Ecto neural progenitor cell (in vitro differentiated cells): ENCODE measurements at places on chromosomes 6 and 20.

GRCh38 chr6:3755637-3756545 is 4.4 kb upstream of the PXDC1 start:
- no peak for DNase-seq

DNA sequence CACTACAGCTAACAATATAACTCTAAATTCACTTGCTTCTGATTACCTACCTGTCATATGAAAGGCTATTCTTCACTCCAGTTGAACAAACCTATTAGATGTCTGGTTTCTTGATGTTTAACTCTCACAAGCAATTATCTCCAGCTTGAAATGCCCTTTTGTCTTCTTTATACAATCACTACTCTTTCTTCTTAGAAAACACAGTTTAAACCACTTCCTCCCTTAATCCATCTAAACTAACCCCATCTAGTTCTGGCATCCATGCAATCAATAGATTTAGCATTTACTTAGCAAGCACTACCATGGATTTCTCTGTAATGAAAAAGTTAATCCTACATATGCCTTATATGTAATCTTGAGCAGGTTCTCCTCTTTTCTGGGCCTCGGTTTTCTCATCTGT is 127.3 kb downstream of the ATXN1 start:
- no peak for DNase-seq

DNA sequence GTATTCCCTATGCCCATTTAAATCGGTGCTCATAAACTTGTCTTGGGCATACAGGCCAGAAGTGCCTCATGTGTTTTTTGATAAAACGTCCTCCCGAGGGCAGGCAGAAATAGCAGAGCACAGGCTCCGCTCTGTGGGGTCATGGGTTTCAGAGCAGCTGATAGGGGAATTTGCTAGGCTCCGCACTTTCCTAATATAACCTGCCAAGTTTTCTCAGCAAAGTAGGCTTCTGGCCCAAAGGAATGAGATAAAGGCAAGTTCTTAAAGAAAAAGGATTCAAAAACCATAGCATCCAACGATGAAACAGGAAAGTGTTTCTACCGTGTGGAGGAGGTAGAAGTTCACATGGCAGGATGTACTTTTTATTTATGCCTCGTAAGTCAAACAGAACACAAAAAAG is 69.8 kb upstream of the RALGAPA2 start:
- no peak for DNase-seq

- no peak for DNase-seq
Measured at GRCh38 chr6:53616450-53617357, 48.9 kb downstream of the KLHL31 start.

GRCh38 chr6:67630146-67630545 is 1004.9 kb upstream of the ADGRB3 start:
- DNase-seq: no peak

- DNase-seq: no peak
Measured at GRCh38 chr6:52161689-52162438, 24.3 kb upstream of the IL17A start.

GRCh38 chr6:4599924-4600323 is 176.3 kb upstream of the CDYL start:
- DNase-seq: no peak

DNA sequence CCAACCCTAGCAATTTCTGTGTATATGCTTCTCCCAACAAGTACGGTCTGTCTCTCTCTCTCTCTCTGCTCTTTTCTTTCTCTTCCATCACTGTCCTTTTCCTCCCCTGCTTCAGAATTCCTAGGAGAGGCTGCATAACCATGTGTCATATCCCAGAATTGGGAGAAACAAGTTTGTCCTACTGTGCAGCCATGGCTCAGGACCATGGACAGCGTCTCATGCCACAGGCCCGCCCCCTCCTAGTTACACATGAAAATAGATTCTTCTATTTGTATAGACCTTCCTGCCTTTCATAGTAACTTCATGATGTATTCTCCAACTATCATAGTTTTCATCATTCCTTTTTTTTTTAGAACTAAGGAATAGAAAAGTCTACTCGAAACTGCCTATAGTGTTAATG is 98.0 kb downstream of the FNDC1 start:
- peak; percentile 62 for DNase-seq

DNA sequence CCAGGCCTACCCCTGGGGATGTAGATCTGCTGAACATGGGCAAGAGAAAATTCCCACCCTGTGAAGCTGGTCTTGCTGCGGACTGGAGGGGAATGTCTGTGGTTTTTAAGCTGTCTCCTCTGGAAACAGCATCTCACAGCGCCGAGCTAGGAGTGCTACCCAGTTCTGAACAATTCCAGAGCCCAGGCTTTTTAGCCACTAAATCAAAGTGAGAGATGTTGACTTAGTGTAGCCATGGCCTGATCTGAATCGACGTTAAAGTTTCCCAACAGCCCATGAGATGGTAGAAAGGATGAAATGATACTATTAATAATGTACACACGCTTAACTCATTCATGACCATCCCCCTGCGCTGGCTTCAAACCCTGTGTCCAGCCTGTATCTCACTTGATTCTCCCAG is 63.7 kb downstream of the KCNB1 start:
- DNase-seq: no peak

GRCh38 chr6:155093430-155093829 is 98.3 kb downstream of the TIAM2 start:
- no peak for DNase-seq

- DNase-seq: no peak
Measured at GRCh38 chr6:26331218-26332073, 33.6 kb upstream of the BTN3A2 start.

DNA sequence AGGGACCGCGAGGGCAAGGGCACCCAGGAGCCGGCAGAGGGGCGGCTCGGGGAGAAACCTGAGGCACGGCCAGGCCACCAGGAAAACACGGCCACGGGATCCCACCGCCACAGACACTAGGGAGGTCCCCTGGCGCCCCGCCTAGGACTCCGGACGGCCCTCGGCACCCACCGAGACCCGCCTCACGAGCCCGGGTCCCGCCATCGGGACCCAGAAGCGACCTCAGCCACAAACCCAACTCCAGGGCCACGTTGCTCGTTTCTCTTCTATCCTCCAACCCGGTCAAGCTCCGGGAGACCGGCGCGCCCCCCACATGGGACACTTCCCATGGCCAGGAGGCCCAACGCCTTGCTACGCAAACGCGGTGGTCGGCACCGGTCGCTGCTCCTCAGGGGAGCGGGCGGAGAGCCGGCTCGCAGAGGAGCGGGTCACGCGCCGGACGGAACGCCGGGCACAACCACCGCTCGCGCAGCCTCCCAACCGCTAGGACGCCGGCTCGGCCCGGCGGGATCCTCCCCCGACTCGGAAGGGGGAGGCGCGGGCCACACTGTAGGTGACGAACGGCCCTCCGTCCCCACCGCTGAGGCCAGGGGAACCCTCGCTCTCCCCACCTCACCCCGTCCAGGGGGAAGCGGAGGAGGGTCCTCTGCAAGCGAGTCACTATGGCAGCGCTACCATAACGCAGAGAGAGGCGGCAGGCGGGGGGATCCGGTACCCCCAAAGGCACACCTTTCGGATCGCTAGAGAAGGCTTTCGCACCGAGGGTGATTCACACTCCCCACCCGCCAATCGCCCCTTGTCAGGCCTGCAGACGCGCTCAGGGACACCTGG is 1514.1 kb upstream of the DEFB115 start:
- no peak for DNase-seq

DNA sequence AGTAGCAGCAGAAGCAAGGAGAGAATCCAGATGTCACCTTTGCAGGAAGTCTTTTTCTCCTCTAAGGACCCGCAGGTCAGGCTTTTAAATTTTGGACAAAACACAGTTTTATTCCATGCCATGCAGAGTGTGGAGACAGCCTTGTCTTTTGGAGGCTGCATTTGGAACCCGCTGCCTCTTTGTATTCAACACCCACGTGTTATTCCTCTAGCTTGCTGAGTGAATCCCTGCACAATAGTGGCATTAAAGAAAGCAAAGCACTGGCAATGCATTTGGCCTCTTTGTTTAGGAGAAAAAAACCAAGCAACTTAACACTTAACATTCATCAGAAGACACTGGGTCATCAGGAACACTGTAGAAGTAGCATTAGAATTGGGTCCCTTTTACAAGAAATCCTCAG is 43.5 kb downstream of the TFAP2B start:
- DNase-seq: no peak

DNA sequence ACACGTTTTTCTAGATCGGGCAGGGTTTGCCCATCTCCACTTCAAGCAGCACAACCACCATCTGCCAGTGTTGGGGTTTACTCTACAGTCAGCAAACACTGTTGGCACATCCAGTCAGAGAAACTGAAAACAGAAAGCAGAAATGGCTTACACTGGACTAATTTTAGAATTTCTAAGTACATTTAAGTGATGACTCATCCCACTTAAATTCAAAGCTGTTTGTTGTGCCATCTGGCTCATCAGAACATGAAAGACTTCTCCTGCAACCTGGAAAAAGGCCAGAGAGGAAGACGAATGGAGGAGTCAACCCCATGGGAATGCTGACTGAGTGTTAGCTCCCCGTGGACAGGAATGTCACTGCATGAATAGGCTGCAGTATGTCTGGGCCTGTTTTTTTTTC is 21.8 kb downstream of the FAM209B start:
- no peak for DNase-seq

- DNase-seq: no peak
Measured at GRCh38 chr20:4076671-4077070, 61.3 kb upstream of the RNF24 start.

DNA sequence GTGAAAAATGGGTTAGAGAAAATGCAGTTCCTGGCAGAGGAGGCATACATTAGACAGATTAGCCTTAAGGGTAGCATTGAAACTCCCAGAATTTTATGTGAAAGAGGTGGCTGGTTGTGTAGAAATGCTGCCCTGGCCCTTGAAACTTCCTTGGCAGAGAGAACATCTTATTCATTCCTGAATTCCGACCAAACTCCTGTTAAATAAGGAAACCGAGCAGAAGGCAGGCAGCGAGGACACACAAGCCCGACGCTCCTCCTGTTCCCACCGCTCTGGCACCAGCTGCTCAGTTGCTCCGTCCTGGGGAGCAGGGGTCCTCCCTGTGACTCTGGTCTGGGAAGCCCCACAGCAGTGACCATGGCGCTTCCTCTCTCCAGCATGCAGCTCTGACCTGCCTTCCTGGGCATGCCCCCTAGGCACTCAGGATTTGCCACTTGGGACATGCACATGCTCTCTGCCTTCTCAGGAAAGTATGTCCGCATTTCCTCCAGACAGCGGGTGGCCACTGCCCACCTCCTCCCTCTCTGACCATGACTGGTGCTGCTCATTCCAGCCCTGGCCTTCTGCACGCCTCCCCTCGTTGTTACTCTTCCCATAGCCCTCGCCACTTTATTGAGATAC is 35.2 kb upstream of the CLDN20 start:
- no peak for DNase-seq

- no peak for DNase-seq
Measured at GRCh38 chr6:140228491-140228890, 854.0 kb upstream of the CITED2 start.

DNA sequence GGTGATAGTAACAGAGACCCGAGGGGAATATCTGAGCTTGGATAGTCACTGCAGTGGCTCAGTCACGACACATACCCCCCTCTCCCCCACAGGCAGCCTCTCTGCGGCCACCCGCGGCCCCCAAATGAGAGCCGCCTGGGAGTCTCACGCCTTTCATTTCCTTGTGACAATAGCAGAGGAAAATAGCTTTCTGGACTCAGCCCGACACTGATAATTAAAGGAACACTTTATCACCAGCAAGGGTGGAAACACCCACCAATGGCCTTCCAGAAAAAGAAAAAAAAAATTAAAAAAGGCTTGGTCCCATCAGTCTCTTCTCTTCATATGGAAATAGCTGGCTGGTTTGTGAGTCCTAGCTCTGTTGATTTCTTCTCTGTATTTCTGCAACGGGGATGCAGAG is 35.1 kb upstream of the KCNG1 start:
- no peak for DNase-seq

DNA sequence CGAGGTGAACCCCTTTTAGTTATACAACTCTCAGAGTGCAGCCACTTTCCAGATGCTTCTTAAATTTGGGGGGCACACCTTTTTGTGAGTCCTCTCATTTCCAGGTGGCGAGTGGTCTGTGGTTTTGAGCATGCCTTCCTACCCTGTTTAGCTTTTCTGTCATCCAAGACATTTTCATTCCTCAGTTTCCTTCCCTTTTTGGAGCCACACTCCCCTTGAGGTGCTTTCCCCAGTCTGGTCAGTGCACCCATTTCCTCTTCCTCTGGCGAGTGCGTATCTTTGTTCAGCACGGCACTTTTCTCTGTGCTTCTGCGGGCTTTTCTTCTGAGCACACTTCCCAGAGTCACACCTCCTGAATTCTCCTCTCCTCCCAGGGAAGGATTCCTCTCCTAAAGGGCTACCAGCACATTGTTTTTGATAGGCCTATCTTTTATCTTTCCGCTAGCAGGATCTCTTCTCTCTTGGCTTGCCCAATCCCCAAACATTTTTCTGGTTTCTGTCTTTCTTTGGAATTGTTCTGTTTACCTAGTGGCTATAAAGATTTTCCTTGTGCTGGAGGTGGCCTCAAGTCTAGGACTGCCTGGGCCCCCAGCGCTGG is 1.4 kb downstream of the PHF20 start:
- DNase-seq: no peak

DNA sequence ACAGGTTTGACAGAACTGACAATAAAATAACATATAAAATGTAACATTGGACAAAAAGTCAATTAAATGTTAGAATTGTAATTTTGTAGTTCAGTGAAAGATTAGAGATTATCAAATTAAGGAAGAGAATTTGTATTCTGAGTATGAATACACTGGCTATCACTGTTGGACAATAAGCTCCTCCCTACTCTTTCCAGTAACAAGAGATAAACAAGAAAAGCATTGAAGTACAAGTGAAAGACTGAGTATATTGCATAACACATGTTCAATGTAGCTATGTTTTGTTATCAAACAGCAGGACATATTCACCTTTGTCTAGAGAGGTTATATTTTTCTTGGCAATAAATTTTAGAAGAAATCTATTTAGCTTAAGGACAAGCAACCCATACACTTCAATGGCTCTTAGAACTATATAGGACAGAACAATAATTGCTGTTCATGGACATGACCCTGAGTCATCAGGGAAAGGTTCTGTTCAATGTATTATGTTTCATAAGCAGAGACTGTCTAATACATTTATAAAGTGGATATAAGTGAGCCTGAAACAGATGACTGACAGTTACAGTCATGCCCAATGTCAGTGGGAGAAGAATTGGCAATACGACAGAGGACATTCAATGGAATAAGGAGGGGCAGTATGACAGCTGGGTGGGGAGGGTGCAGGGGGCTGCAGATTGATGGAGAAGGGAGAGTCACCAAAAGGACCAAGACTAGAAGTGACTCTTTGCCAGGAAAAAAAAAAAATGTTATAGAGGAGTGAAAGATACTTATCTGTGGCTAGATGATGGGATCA is 520.4 kb downstream of the FRK start:
- DNase-seq: no peak

- DNase-seq: no peak
Measured at GRCh38 chr6:118770835-118771234, 119.4 kb upstream of the CEP85L start.

DNA sequence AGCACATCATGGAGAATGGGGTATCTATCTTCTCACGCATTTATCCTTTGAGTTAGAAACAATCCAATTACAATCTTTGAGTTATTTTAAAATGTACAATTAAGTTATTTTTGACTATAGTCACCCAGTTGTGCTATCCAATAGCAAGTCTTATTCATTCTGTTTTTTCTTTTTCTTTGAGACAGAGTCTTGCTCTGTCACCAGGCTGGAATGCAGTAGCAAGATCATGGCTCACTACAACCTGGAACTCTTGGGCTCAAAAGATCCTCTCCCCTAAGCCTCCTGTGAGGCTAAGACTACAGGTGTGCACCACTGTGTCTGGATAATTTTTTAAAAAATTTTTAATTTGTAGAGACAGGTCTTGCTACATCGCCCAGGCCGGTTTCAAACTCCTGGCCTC is 201.5 kb upstream of the ZNF217 start:
- no peak for DNase-seq

- no peak for DNase-seq
Measured at GRCh38 chr20:18847226-18847755, 33.7 kb downstream of the SCP2D1 start.
